ENCODE measurements at places on chromosomes 7 and 10.
A peak's percentile ranks its signal among the peaks of the same experiment; 100 is the strongest.

- DNase-seq: no peak
These were observed 139.6 kb downstream of the TSPAN12 start for GRCh38 chr7:120718361-120718760.

- DNase-seq: no peak
These were observed 23.9 kb downstream of the SLC25A40 start for GRCh38 chr7:87852306-87852705.

GRCh38 chr7:44278451-44279161, 46.8 kb downstream of the CAMK2B start:
- no peak for DNase-seq

GRCh38 chr10:120480065-120480600, 23.1 kb downstream of the PLPP4 start:
- DNase-seq: peak; percentile 93

- DNase-seq: no peak
These were observed 5.8 kb downstream of the C7orf57 start for GRCh38 chr7:48040944-48041652.

GRCh38 chr10:37473906-37474305, 348.5 kb downstream of the ANKRD30A start:
- no peak for DNase-seq

DNA sequence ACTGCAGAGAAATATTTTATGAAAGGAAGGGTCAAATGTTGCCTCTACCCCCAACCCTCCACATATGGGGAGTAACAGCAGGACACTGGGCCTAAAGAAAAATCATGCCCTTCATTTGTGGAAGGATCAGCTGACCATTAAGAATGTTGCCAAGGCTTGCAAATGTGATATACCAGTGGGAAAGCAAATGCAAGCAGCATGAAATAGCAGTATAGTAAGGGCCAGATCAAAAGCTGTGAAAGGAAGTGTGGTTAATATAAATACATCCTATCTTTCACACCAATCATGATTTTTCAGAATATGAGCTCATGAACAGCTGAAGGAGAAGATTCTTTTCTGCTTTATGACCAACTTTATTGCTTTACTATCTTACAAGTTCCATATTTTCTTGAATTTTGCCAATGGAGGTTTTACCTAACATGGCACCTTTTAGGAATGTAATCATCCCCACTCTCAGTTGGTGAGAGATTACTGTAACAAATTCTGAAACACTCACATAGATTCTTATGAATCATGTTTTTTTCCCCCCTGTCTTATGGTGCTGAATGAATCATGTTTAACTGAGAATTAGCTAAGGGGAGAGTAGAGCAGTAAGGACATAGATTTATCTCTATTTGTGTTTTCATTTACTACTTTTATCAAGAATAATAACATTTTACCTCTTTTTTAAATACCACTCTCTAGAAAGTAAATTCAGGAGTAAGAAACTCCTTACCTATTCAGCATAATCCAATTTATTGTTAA, 12.1 kb upstream of the ATAD1 start:
- no peak for DNase-seq

- DNase-seq: no peak
These were observed 59.6 kb upstream of the C1GALT1 start for GRCh38 chr7:7122701-7123281.

GRCh38 chr10:119700321-119700954, 25.4 kb upstream of the INPP5F start:
- DNase-seq: no peak

DNA sequence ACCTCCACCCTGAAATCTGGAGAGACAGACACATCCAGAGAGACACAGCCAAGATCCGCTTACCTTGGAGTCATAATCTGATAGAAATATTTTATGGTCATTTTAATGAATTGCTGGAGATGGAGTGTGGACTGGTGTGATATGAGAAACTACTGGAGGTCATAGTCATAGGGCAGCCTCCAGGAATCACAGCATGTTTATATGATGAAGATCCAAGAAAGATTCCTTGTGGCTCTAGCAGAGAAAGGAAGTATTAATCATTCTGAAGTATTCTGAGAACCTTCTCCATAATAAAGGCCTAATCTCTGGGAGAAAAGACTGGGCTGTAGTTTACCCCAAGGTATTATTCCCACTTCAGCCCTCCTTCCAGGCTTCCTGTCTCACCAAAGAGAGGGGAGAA, 38.0 kb downstream of the POLR1F start:
- DNase-seq: no peak

DNA sequence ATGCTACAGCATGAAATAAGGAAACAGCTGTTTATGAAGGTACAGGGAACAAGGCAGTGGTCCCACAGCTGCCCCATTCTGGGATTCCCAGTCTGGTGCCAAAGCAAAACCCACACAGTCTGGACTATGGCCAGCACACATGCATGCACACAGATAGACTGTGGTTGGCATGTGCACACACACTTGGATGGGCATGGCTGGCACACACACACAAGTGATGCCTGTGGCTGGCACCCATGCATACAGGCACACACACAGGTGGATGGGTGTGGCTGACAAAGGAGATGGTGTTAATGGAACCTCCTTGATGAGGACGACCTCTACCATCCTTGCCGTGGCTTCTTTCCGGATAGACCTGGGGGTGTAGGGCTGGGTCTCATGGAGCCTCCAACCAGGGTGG, 114.0 kb upstream of the LYZL2 start:
- DNase-seq: no peak
